ENCODE measurements at places on chromosomes 7 and 10.

DNA sequence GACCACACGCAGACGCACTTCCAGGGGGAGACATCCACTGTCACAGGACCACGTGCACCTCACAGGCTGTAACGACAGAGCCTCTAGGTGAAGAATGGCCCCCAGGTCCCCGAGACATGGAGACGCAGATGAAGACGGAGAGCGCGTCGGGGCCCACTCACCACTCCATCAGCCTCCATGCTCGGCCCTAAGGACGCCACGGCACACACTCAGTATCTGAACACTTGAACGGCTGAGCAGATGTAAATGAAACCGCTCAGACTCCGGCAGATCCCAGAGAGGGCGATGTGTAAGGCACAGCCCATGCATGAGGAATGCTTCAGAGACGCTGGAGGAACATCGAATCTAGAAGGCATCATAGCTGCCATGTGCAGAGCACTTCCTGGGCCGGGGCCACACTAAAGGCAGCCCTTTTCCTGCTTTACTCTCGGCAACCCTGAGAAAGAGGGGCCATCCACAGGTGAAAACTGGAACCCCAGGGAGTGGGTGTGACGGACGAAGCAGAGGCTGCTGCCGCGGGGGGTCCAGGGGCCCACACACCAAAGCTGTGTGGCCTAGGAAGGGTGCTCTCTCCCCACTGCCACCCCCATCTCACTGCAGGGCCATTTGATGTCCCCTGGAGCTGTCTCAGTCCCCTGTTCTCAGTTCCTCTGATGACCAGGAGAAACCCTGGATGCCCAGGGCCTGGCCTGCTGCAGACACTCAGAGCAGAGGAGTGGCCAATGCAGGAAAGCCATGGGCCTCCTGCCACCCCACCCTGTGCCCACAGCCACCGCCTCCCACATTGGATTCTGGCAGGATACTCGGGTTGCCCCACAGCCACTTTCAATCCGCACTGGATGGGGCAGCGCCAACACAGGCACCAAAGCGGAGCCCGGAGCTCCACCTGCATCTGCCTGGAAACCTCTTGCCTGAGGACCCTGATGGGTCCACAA is 253.8 kb downstream of the MAD1L1 start:
- no peak for DNase-seq

DNA sequence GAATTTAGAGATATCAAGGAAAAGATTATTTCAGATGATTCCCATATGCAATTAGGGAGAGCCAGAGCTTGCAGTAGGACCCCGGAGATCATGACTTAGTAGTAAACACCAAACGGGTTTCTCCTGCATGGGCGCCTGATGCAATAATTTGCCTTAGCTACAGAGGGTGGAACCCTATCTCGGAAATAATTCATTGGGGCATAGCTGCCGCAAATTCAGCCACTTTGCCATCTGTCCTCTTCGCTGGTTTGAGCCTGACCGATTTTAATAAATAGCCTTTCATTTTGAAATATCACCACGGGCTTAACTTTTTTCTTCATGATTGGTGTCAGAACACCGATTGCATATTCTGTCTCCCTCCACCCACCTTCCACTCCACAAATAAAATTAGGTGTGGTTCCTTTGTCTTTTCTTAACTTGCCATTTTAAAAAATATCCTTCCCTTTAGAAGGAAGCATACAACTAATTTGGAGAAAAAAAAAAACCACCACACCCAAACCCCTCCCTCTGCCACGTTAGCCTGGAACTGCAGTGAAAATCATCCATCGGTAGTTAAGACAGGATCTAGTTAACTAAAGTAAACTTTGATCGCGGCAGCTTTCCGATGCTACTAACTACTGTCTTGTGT is 1.4 kb downstream of the GARS1 start:
- no peak for DNase-seq

- DNase-seq, result no peak
These were observed 15.7 kb downstream of the CSGALNACT2 start for GRCh38 chr10:43153901-43154300.

DNA sequence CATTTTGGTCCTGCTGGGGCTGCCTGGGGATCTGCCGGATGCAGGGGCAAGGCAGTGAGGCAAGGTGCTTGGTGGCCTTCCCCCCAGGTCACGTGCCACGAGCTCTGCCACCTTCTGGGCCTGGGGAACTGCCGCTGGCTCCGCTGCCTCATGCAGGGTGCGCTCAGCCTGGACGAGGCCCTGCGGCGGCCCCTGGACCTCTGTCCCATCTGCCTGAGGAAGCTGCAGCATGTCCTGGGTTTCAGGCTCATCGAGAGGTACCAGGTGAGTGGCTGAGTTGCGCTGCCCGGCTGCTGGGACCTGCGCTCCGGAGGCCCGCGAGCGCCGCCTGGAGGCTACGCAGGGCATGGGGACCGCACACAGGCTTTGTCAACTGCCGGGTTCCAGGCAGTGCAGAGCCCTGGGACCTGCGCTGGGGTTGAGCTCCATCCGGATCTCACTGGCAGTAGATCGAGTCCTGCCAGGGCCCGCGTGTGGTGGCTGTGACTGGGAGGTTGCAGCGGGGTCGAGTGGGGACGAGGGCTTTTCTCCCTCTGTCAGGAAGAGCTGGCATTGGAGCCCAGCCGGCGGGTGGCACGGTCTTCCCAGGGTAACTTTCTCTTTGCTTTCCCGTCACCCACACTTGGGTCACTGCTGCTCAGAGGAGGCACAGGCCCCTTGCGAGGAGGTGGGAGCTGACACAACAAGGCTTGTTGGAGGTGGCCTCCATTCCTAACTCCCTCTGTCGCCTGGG is 21.7 kb downstream of the AMZ1 start:
- DNase-seq, result peak; percentile 80

DNA sequence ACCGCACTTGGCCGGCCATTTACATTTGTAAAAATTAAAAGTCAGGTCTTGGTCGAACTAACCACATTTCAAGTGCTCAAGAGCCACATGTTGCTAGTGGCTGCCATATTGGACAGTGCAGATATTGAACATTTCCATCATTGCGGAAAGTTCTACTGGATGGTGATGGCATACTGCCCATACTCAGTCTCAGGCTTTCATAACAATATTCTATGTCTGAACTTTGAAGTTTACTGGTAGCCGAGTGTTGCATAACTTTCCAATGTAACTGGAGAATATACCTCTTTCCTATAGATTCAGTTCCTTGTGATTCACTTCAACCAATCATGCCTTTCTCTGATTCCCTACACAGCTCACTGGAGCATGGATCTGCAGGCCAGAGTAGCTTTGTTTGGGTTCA is 43.7 kb downstream of the PSMC2 start:
- DNase-seq, result no peak

DNA sequence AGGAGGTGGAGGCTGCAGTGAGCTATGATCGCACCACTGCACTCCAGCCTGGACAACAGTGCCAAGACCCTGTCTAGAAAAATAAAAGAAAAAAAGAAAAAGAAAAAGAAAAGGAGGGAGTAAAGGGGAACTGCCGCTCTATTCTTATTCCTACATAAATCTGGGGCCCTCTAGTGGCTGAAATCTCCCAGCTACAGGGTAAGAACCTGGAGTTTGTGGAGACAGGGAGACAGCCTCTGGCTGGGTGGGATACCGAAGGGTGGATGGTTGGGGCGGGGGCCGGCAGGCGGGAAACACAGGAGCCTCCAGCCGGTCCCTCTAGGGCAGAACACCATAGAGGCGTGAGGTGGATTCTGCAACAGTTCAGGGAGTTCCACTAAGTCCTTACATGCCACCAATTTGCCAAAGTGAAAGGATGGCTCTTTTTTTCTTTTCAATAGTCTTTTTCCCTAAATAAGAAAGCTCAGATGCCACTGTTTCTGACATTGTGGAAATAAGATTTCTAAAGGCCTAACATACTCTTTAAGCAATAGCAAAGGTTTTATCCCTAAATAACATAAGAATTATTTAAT is 117.3 kb downstream of the SVIL start:
- no peak for DNase-seq

GRCh38 chr7:88458279-88458678 is 151.6 kb upstream of the STEAP4 start:
- no peak for DNase-seq

GRCh38 chr10:69505636-69506318 is 54.5 kb downstream of the TSPAN15 start:
- DNase-seq, result no peak

- DNase-seq, result no peak
These were observed 10.5 kb upstream of the ANKRD61 start for GRCh38 chr7:6020371-6021286.

DNA sequence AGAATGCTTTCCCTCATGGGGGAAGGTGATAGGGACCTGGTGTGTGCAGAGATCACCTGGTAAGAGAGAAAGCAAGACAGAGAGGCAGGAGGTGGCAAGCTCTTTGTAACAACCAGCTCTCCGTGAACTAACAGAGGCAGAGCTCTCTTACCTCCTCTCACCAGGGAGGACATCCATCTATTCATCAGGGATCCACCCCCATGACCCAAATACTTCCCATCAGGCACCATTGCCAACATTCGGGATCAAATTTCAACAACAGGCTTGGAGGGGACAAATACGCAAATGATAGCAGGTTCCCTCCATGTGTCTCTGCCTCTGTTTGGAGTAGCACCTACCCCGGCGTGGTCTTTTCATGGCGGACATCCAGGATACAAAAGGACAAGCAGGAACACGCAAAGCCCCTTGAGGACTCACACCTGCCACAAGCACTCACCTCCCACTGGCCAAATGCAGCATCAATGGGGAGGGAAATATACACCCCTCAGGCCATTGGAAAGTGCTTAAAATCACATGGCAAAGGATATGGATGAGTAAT is 431.2 kb upstream of the AUTS2 start:
- no peak for DNase-seq

GRCh38 chr10:72800741-72801092 is 92.8 kb upstream of the OIT3 start:
- DNase-seq, result no peak

GRCh38 chr7:155530601-155531000 is 15.8 kb downstream of the CNPY1 start:
- DNase-seq, result no peak

DNA sequence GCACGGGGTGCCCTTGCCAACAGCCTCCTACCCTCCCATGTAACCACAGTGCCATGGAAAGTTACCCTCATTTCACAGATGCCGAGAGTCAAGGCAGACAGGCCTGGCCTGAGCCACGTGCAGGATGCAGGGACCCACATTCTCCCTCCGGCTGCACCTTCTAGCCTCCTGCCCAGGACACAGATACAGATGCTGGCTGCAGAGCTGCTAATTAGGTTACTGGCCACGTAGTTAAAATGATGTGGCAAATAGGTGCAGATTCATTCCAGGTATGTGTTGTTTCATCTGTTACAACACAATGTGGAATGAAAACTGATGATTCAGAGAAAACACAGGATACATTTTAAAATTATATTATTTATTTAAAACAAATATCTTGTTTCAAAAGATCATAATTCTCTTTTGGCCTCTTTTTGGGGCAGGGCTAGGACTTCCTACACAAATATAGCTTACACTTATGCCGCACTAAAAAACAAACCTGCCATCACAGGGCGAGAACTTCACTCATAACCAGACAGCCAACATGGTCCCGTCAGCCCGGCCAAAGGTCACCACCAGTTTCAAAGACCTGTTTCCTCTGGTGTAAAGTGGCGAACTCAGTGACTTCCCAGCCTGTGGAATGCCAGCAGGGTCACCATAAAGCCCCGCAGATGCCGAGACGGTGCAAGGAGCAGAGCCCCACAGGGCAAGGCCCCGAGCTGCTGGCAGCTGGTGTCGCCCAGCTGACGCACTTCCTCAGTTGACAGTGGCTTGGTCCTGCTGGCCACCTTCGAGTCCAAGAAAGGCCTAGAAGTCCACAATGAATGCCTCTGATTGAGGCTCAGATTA is 83.5 kb downstream of the TNS3 start:
- no peak for DNase-seq

DNA sequence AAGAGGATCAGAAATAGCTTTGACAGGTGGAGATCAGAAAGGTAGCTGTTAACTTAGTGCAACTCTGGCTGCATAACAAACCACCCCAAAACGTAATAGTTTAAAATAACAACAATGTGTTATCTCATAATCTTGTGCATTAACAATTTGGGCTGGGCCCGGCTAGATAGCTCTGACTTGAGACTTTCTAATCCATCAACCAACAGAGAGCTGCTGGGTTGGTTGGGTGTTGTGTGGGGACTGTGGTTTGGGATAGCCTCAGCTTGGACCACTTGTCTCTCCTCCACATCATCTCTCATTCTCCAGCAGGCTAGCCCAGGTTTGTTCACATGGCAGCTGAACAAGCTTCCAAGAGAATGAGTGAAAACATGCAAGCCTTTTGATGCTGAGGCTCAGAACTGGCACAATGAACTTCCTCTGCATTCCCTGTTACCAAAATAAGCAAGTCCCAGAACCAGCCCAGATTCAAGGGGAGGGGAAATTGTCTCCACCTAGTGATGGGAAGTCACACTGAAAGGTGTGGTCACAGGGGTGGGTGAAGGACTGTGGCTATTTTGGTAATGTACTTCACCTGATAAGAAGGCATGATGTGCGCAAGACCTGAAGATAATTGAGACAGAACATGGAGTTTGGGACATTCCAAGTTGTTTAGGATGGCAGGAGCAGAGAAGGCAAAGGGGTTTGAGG is 20.4 kb upstream of the ASAH2 start:
- DNase-seq, result no peak

DNA sequence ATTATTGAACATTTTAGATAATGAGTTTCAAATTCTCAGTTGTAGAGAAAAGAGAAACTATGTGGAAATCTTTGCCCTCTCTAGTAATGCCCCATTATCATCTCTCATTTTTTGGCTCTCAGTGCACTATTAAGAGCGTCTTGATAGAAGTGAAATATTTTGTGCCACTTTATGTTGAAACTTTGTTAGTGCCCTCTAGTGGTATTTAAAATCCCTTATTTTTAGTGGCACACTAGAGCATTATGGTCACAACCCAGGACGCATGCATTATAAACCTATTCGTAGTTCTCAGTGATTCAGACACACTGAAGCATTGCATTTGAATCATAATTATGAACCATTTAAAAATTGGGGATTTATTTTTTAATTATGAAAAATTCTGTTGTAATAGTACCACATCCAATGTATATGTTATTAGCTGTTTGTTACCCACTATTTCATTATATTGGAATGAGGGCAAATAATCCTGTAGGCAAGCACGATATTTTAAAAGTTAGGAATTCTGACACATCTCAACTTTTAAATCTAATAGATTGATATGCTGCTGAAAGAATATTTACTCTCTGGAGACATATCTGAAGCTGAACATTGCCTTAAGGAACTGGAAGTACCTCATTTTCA is 21.9 kb downstream of the PDCD4 start:
- no peak for DNase-seq

DNA sequence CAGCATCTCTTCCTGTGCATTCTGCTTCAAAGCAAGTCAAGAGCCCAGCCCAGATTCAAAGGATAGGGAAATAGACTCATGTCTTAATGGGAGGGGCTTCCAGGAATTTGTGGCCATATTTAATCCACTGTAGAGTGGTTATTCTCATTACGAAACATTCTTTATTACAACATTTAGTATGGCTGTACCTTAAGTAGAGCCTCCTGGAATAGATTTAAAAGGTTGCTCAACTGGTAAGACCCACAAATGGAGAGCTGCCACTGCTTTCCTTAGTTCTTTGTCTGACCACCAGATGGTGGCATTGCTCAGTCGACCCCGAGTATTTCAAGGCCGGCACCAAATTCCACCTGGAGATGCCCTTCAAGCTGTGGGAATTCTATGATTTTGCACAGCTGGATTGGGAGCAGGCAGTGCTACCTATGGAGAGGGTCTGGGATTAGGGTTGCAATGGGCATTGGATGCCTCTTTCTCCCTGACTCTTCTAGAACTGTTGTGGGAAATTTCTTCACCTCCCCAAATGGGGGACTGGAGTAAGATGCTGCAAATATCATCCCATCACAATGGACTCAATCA is 102.2 kb downstream of the RBM20 start:
- DNase-seq, result peak; percentile 37

GRCh38 chr10:10849306-10849705 is 168.4 kb upstream of the CELF2 start:
- no peak for DNase-seq
